ENCODE measurements at places on chromosomes 3 and 15. TPM values are rescaled to one million over a fixed set of nuclear protein-coding genes. Genes with fewer than 3 reads are reported as not detected.

GRCh38 chr3:164040991-164041390, 1037.3 kb downstream of the SI start:
- DNase-seq, result peak; percentile 4

DNA sequence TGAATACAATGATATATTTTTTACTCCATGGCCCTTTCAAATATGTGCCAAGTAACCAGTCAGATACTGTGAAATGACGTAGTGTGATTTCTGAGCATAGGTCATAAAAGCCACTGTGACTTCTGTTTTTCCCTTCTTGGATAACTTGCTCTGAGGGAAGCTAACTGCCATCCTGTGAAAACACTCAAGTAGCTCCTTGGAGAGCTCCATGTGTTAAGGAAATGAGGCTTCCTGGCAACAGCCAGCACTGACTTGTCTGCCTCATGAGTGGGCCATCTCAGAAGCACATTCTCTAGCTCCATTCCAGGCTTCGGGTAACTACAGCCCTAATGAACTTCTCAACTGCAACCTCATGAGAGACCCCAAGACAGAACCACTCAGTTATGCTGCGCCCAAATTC, 9.5 kb upstream of the CCDC80 start:
- peak; percentile 34 for DNase-seq

GRCh38 chr3:155730843-155731242, 14.0 kb downstream of the PLCH1 start:
- DNase-seq, result no peak

- DNase-seq, result no peak
These were observed 117.3 kb downstream of the DMXL2 start for GRCh38 chr15:51505251-51505650.

DNA sequence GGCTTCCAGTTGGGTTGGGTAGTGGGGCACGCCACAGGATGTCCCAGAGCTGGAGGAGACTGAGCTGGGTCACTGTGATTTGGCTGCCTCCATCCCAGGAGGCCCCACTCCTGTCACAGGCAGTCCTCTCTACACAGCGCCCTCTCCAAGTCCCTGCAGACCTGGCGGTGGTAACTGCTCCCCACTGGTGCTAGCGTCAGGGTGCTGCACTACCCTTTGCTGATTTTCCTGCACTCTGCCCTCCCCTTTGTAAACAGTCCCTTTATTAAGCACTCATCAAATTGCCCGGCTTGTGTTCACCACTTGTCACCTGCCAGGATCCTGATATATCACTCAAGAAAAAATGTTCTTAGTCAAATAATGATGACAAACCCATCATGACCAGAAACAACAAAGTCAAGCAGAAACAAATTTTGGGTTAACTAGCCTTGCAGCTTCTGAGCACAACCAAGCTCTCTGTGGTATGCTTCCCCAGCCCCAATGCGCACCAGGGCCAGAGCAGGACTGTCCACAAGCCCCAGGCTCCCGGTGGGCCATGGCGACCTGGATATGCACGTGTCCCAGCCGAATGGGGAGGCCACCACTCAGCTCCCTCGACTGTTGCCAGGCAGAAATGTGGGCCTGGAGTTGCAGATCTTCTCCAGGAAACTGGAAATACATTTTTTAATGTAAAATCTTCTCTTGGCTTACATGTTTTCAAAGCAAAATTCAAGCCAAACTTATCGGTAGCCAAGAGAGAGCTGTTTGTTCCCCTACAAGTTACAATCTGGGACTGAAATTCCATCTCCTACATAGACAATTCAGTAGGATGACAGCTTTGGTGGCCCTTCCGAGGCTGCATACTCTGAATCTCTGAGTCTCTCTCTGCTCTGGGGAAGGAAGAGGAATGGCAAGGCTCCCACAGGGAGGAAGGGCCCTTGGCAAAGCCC, 24.5 kb downstream of the MEGF11 start:
- DNase-seq, result no peak

- no peak for DNase-seq
These were observed 408.9 kb downstream of the GAP43 start for GRCh38 chr3:116032176-116032575.

GRCh38 chr3:5298453-5298852, 110.9 kb downstream of the EDEM1 start:
- no peak for DNase-seq

- DNase-seq, result no peak
These were observed 14.1 kb downstream of the GPD1L start for GRCh38 chr3:32120471-32120870.

Gene MORC1
- not detected for total RNA-seq

Gene TIMP4
- not detected for total RNA-seq

Gene ADCY5
- total RNA-seq, result 93.7 TPM

Gene DLL4
- 0.11 TPM for total RNA-seq

Gene COL6A5
- total RNA-seq, result not detected

Gene C3orf22
- total RNA-seq, result not detected

Gene SKOR1
- total RNA-seq, result 1.1 TPM

Gene EFHB
- total RNA-seq, result 1.0 TPM
